Stimulated activated CD8-positive, alpha-beta memory T cell treated with anti-CD3 and anti-CD28 coated beads, Interleukin-4, amount 100 ng/mL, for 24 hours (primary cell): ENCODE measurements at places on chromosomes 6 and 20.

DNA sequence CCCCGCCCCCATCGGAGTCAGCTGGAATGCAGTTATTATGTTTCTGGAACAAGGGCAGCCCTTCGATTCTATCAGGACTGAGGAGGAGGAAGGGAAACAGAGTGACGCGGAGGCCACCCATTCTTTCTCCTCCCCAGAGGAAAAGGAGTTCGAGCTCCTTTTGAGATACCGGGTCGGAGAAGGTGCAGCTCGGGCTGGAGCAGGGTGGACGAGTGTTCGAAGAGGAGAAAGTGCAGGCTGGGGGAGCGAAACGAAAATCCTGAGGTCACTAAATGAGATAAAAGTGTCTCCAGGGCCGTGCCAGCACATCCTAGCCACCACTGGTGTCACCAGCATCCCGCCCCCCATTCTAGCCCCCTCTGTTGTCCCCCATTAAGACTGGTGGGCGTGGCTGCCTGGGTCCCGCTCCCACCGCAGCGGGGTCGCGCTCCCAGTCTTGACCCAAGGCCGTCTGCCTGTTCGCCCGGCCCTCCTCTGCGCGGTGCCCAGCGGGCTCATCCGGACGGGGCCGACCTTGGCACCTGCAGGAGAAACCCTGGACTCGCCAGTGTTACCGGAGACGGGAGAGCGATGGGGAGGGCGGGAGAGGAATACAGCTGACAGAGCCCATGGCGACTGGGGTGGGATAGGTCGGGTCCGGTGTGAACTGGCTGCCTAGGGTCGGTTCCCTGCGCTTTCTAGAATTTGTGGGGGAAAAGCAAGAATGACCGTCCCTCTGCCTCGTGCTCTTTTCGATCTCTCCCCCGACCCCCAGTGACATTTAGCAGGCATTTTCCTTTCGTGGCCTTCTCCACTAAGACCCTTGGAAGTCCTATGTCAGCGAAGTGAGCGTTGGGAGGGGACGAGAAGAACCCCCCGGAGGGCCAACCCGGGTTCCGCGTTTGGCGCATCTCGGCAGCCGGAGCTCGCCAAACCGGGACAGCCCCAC lies 16.2 kb downstream of the FOXA2 start:
- DNase-seq: no peak

- DNase-seq: no peak
These were observed 13.5 kb downstream of the PFDN4 start for GRCh38 chr20:54221353-54221752.

DNA sequence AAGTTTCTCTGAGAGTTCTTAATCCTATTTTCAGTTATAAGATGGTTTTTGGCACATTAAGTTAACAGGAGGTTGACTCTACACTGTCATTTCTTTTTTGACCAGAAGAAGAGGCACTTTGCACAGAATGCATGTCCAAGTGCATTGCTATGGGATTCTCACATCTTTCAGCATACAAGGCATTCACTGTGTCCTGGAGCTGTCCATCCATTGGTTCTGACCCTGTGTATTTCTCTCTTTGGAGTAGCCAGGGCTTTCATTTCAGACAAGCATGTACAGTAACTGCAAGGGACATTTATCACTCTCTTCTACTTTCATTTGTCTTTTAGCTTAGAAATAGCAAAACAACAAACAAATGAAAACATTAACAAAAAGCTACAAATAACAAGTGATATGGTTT lies 275.1 kb upstream of the IMPG1 start:
- DNase-seq: no peak

DNA sequence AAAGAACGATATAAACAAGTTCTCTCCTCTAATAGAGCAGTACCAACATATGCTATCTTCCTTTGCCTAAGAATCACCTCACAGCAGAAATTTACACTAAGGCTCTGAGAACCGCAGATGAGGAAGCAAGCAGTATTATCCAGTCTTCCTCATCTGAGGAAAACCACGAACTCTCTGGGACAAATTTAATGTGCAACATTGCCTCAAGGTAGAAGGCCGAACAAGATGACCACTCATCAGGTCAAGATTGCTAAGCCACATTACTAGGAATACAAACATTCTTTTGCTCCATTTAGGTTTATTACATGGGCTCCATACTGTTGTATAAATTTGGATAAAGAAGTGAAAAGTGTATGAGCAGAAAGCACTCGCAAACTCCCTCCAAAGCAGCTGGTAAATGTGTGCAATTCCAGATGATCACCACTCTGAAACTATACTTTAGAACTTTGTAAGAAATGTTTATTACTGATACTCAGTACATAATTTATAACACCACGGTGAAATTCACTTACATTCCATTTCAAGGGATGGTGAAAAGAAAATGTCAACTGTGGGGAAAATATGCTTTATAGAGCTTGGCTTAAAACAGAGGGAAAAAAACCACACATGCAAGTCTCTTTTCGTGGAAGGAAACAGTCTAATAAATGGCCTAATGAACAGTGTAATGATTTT lies 398.4 kb downstream of the BTBD9 start:
- DNase-seq: no peak

- no peak for DNase-seq
These were observed 27.8 kb downstream of the ACSS1 start for GRCh38 chr20:25030007-25030648.

- no peak for DNase-seq
These were observed 21.7 kb downstream of the PXDC1 start for GRCh38 chr6:3729603-3730344.

DNA sequence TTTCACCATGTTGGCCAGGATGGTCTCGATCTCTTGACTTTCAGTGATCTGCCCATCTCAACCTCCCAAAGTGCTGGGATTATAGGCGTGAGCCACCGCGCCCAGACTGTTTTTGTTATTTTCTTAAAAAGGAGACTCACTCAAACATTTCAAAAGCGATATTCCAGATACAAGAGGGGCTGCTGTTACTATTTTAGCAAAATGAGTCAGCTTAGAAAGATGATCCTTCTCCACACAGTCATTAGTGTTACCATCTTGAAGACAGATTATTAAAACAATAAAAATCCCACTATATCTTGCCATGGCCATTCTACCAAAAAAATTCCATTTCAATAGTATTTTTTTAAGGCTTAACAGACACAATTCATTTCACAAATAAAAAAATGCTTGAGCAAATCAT lies 102.8 kb downstream of the PREP start:
- DNase-seq: no peak
